ENCODE measurements at places on chromosomes 2 and 18.
A peak's percentile ranks its signal among the peaks of the same experiment; 100 is the strongest.

- DNase-seq, result peak; percentile 94
Measured at GRCh38 chr2:219218732-219219701, at the start of gene ABCB6. TSS of gene ABCB6 (minus strand) at chr2:219218958. CDS start at chr2:219218673, 285 bp downstream.

DNA sequence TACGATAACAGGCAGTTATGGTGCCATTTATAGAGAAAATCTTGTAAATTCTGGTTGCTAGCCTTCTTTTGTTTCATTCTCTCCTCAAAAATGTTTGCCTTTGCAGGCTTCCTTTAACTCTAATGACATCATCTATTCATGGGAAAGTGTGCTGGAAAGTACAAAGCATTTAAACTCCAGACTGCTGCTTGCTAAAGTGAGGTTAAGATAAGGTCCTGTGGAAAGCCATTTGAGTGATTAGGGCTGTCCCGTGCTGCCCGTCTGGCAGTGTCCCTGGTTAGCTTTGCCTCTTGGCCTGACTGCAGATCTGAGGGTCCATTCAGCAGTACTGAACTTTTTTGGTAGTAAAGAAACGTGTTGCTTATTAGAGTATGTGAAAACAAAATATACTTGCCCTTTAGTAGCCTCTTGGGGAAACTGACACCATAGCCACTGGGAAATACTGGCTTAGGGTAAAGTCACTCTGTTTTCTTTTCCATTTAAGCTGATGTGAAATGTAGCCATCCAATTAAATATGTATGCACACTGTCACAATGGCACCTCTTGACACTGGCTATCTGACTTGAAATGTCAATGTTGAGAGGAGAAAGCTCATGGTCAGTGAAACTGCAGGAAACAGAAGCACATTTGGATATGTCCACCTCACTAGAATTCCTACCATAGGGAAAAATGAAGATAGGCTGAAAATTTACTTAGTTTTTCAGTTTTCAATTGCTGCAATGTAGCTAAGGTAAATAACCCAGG, 321.5 kb downstream of the SLC8A1 start:
- DNase-seq, result no peak

DNA sequence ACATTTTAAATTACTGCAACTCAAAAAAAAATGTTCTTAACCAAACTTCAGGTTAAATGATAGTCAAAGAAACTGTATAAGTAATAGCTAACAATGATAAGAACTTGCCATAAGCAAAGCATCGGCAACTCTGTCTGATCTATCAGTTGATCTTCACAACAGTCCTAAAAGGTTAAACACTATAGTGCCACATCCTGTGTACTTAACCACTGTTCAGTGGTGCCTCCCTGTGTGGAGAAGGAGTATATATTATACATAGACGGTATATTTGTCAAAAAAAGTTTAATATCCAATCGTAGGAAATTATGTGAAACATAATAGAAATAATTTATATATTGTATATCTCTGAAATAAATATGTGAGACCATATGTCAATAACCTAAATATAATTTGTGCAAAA, 13.0 kb downstream of the DTNA start:
- DNase-seq, result no peak

DNA sequence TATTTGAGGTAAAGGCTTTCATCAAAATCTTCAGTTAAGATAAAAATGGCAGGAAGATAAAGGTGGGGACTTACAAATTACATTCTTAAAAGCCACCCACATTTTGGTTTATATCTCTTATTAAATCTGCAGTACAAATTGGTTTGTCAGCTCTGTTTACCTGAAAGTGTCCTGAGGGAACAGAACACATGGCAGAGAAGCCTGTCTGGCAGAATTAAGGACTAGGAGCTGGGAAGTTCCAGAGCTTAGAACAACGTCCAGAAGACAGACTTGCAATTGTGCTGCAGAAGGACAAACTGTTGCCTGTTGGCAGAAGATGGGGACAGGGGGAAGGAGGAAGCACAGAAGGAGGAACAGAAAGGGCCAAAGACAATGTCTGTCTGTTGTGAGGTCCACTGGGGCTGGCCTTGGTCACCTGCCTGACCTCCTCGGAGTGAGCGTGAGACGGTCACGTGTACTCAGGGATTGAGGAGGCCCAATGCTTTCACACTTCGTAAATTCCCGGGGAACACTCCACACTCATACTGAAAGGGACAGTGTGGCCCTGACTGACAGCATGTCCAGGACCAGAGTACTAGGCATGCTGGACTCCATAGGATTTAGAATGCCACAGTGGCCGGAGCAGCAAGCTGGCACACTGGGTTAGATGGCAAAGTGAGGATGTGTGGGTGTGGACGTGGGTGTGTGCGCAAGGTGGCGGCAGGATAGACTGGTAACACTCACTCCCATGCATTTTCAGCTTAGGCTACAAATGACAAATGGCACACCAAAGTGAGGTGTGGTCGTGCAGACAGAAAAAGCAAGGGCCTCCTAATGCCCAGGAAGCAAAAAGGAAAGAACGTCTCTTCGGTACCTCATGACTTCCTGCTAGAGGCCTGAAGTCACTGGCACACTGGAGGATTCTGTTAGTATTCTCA, 210.9 kb upstream of the REV1 start:
- no peak for DNase-seq

DNA sequence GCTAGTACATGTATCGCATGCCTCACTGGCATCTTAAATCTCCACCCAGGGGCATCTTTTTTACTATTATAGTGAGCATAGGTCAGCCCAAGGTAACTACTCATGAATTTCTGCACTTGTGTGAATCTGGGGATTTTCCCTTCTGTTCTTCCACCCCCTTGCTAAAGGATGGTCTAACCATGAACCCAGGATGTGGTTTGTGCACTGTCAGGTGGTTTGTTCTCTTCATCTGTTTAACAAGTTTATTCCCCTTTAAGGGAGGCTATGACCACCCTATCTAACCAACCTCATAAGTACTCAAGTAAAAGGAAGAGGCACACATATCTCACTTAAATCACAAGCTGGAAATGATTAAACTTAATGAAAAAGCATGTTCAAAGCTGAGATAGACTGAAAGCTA, 243.0 kb downstream of the RPRM start:
- no peak for DNase-seq

- no peak for DNase-seq
Measured at GRCh38 chr2:151827564-151828142, 568 bp downstream of the ARL5A start.

- DNase-seq, result no peak
Measured at GRCh38 chr2:64410671-64411070, 43.3 kb upstream of the LGALSL start.

- no peak for DNase-seq
Measured at GRCh38 chr18:49639643-49640391, 78.0 kb downstream of the LIPG start.

GRCh38 chr2:219142329-219142728, 18.3 kb downstream of the NHEJ1 start:
- no peak for DNase-seq

DNA sequence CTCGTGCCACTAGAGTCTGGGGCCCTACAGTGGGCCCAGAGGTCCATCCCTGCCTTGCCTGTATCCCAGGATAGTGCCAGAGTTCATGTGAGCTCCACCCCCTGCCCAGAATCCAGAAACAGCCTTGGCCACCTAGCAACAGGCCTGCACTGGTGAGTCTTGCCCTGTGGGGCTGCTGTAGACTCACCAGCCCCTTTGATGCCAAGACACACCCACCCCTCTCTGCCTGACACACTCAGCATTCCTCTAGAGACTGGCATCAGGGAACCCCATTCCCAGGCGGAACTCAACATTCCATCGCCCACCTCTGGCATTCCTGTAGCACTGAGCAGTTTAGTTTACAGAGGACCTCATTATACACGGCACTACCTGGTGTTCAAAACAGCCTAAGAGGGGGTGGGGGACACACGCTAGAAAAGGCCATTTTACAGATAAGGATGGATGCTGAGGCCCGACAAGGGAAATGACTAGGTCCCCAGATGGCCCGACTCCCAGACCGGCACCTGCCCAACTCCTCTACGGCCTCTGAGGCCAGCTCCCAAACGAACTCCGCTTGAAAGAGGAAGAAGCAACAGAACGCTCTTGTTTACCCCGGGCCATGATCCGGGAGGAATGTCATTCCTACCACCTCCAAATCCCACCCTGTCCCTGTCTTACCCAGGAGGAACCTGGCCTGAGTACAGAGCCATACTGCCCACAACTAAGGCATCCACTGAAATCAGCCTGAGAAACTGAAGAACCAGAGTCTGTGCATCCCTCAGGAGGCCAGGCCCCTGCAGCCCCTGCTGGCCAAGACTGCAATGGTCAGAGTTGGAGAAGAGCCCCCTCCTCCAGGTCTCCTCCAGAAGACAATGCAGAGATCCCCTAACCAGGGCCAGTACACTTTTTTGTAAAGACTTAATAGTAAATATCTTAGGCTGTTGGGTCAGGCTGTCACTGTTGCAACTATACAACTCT, 180.2 kb downstream of the TNS1 start:
- DNase-seq, result no peak

DNA sequence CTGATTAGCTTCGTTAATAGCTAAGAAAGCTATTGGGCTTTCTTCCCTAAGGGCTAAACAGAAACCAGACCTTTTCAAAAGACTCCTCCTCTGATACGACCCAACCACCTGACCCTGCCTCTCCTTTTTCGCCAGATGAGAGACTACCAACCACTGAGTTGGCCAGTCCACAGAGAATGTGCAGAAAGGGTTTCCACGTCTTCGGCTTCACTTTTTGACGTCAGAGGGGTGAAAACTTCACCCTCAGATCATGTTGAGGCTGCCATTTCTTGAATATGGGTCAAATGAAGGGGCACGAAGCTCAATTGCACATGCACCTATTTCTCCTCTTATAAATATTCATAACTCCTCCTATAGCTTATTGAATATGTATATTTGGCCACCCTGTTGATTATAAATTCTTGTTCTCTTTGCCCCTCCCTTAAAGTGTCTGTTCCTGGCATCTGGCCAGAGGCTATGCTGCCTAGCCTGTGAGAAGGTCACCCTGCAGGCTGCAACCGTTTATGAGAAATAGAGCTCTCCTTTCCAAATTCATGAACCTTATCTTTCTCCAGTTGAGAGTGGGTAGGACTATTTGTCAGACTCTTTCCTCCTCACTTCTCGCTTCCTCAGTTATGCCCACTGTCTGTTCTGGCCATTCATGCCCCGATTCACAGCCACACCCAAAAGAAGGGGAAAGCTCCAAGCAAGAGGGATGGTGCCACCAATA, 301.6 kb downstream of the STK39 start:
- no peak for DNase-seq

DNA sequence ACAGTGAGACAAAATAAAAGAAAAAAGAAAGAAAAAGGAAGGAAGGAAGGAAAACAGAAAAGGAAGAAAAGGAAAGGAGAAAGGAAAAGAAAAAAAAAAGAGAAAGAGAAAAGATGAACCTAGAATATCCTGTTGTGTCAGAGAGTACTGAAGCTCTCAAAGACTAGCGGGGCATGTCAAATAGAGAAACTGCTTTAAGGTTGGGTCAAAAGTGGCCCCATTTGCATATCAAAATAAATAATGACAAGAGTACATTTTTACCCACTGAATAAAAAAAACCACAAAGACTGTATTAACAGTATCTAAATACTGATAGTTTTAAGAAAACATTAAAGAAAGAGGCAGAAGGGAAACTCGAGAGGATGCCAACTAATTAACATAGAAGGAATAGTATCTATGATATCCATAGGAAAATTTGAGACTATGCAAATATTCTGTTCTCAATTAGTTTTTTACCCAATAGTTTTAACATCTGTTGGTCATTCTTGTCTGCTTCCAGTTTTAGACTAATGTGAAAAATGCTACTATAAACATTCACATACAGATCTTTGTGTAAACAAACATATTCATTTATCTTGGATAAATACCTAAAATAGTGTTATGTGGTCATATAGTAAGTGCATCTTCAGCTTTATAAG, 53.2 kb downstream of the SFXN5 start:
- no peak for DNase-seq

- no peak for DNase-seq
Measured at GRCh38 chr2:127872354-127872753, 13.4 kb downstream of the AMMECR1L start.

DNA sequence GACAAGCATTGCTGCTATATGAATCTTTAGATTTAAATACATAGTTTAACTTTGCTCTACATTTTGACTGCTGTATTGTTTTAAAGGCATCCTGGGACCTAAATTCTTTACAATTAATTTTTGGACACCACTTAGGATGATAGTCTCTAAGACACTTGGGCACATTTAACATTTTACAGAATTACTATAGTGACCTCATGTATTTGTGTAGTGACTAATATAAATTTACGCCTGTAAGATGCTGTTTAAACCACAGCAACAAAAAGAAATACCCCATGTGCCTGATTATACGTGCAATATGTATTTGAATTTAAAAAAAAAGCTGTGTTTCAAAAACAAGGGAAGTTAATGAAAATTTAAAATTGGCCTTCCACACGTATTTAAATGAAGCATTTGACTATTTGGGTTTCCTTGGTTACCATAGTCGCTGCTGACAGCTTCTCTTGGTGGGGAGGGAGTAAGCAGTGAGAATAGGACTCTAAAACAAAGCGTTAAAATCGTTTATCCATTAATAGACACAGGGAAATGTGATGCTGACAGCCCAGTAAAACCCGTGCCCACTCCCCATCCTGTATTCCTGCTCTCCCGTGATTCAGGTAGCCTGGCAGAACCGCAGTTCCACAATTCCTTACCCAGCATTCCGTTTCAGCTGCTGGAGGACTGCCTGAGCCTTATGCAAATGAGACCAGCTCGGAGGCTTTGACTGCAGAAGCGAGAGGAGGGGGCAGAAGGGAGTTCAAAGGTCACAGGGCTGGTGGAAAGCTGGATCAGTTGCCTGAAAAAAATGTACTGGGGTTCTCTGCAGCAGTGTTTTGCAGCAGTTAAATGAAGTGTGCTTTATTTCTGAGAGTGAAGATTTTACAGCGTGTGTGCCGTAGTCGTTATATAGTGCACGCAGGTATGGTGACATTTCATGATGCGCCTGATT, 104.3 kb downstream of the CSRNP3 start:
- DNase-seq, result peak; percentile 77

DNA sequence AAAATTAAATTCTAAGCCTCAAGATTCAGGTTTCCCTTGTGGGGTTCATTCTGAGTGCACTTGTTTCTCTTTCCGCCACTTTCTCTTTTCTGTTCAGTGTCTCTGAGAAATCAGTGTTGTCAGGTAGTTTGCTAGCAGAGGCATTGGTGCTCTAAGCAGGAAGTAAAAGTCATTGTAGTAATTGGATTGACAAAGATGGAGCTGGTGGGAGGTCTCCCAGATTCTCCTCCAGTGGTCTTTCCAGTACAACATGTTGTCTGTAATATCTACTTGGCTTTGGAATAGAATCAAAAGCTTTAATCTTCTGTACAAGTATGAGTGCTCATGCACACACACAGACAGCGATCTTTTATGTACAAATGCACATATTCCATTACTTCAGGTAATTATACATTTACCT, 135.6 kb downstream of the KLHL14 start:
- DNase-seq, result no peak

DNA sequence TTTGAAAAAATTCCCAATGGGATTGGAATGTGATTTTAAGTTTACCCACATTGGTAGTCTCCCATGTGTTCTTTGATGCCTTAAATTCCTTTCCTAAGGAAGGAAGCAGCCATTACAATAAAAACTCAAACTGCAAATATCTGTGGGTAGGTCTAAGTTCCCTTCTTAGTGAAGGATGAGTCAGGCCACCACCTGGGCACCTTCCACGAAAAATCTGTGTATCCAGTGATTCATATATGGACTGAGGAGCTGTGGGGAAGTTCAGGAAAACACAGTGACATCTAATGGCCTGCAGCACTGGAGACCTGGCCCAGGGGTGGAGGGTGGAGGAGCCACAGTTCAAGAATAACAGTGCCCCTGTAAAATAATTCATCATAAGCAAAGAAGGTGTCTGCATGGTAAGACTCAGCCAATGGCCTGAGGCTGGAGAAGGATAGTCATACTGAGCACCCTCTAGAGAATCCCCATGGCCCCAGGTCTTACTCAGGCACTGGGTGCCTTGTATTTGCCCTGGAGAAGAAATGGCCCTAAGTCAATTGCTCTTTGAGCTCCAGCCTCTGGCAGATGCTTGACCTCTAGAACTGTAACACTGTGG, 248.6 kb downstream of the SP3 start:
- no peak for DNase-seq
